Left renal cortex interstitium (tissue), 4 donors: ENCODE measurements at places on chromosomes 5 and 9. TPM values are rescaled to one million over a fixed set of nuclear protein-coding genes. Genes with fewer than 3 reads are reported as not detected.

GRCh38 chr5:159007235-159007634 lies 92.5 kb downstream of the EBF1 start:
- DNase-seq = no peak

- DNase-seq = no peak
Measured at GRCh38 chr5:1671351-1671750, 128.3 kb downstream of the MRPL36 start.

GRCh38 chr9:107239474-107239873 lies 43.6 kb upstream of the RAD23B start:
- no peak for DNase-seq

DNA sequence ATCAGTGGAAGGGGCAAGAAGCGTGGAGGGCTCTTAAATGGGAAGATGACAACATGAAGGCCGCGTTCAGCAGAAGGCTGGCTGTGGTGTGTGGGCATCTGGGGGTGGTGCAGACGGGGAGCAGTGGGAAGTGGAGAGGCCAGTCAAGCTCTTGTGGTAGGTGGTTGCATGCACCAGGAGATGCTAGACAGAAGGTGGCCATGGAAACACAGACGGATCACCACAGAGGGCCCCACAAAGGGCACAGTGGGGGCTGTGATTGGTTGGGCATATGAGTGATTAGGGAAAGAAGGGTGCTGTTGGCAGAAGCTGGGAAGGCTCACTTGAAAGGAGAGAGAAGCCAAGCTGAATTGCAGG lies 14.7 kb downstream of the MTMR12 start:
- DNase-seq = no peak

Gene MOB3B
- 21.2 TPM for polyA plus RNA-seq

GRCh38 chr9:107868186-107868585 lies 378.6 kb upstream of the KLF4 start:
- DNase-seq = no peak

DNA sequence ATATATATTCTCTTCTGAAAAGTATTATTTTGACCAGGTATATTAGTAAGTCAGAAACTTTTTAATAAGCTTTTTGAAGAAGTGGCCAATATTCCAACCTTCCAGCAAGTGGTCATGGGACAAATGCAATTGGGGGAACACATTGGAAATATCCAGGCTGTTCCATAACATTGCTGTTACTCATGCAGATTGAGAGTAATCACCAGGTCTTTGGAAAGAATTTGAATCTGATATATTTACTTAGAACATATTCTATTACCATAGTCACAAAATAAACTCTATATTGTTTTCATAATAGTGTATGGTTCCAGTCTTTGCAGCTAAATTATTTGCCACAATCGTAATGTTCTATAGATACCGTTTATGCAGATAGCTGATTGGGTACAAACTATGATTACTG lies 102.8 kb downstream of the TAF11L14 start:
- DNase-seq = no peak

GRCh38 chr5:91206103-91206502 lies 177.0 kb downstream of the ARRDC3 start:
- no peak for DNase-seq

Gene AGXT2
- 55.7 TPM for polyA plus RNA-seq

Gene MYMK
- polyA plus RNA-seq = not detected

Gene COL23A1
- 8.2 TPM for polyA plus RNA-seq

DNA sequence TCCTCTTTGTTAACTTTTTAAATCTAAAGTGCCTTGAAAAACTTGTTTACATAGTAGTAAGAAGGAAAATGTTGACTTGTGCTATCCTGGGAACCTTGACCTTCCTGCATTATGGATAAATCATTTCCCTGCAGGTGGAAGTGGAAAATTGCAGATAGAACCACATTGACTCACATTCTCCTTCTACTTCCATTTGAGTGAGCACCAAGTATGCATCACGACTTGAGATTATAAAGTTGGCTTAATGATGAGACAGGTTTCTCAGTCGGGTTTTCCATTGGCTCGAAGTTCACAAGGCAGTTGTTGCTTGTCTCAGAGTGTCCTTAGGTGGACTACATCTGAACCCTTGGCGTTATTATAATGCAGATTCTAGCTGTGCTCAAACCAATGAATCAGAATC lies 39.9 kb downstream of the DOCK8 start:
- DNase-seq = no peak
